Activated CD4-positive, alpha-beta memory T cell treated with anti-CD3 and anti-CD28 coated beads, Interleukin-2, amount 10 ng/mL, durations not matched to agents 7 days and 5 days (primary cell): ENCODE measurements at places on chromosomes 7 and 10. TPM values are rescaled to one million over a fixed set of nuclear protein-coding genes. Genes with fewer than 3 reads are reported as not detected.

Gene MTURN
- total RNA-seq: 2.3 TPM

DNA sequence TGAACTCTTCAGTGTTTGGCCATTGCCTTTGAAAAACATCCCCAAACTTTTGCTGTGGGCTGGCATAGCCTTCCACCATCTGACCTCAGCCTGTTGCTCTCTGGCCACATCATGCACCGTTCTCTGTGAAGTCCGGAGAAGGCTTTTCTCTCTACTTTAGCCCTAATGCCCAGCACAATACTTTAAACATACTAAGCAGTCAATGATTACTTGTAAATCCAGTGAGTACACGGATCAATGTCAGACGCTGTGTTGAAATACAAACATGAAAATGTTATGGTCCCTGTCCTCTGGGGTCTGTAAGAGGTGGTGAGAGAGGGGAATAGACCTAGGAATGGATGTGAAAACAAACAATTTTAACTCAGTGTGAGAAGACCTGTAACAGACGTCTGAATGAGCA lies 297.9 kb downstream of the PLXDC2 start:
- H3K27me3 ChIP-seq: no peaks in the 10 kb centered on the region
- H3K36me3 ChIP-seq: no peaks in the 10 kb centered on the region
- no peak overlapping the region for H3K4me3 ChIP-seq

GRCh38 chr7:19851504-19851903 lies 78.1 kb upstream of the TMEM196 start:
- no peaks in the 10 kb centered on the region for H3K27me3 ChIP-seq
- H3K4me3 ChIP-seq: no peak overlapping the region
- H3K36me3 ChIP-seq: no peaks in the 10 kb centered on the region
- H3K4me1 ChIP-seq: no peaks in the 10 kb centered on the region
- H3K27ac ChIP-seq: no peak overlapping the region
- no peak for DNase-seq

GRCh38 chr7:18157233-18157632 lies 129.6 kb upstream of the PRPS1L1 start:
- no peak for DNase-seq
- peaks cover 2% of the 10 kb centered on the region for H3K27me3 ChIP-seq
- H3K36me3 ChIP-seq: no peaks in the 10 kb centered on the region

Gene IGFBP1
- not detected for total RNA-seq

- DNase-seq: no peak
- no peaks in the 10 kb centered on the region for H3K4me1 ChIP-seq
- H3K4me3 ChIP-seq: no peak overlapping the region
- peaks cover 6% of the 10 kb centered on the region for H3K27me3 ChIP-seq
Observed at GRCh38 chr10:70078329-70078728, 25.7 kb downstream of the MACROH2A2 start.

DNA sequence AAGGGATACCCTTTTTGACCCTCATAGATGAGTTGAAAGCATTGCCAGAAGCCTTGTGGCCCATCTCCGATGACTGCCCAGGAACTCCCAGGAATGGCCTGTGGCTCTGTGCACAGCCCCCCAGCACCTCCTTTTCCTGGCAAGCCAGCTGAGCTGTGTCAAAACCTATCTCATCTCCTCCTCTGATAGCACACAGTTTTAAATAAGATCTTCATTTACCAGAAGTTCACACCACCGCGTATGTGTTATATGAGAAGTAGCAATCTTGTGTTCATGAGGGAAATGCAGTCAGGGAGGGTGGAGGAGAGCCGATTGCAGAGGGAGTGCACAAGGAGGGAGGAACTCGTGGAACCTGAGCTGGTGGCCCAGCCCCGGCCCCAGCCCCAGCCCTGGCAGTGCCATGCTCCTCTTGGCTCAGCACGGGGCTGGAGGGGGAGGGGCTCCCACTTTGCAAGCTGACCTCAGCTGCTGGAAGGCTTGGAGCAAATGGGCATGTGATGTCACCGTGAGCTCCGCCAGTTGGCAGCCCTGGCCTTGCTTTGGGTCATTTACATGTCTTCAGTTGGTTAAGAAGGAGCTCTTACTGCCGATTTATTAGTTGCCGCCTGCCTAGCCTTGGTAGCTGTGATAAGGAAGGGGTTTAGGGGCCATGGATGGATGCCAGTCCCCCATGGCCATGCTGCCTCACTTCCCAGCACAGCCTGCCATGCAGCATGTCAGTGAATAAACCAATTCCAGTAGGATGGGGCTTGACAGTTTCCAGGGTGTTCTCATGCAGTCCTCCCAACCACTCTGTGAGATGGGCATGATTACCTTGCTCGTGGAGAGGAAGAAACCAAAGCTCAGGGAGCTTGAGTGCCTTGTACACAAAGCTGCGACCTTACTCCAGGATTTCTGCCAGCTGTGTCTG lies 20.0 kb downstream of the UNC5B start:
- no peaks in the 10 kb centered on the region for H3K4me1 ChIP-seq
- H3K27ac ChIP-seq: no peak overlapping the region
- no peak overlapping the region for H3K4me3 ChIP-seq

Gene TBATA
- not detected for total RNA-seq

DNA sequence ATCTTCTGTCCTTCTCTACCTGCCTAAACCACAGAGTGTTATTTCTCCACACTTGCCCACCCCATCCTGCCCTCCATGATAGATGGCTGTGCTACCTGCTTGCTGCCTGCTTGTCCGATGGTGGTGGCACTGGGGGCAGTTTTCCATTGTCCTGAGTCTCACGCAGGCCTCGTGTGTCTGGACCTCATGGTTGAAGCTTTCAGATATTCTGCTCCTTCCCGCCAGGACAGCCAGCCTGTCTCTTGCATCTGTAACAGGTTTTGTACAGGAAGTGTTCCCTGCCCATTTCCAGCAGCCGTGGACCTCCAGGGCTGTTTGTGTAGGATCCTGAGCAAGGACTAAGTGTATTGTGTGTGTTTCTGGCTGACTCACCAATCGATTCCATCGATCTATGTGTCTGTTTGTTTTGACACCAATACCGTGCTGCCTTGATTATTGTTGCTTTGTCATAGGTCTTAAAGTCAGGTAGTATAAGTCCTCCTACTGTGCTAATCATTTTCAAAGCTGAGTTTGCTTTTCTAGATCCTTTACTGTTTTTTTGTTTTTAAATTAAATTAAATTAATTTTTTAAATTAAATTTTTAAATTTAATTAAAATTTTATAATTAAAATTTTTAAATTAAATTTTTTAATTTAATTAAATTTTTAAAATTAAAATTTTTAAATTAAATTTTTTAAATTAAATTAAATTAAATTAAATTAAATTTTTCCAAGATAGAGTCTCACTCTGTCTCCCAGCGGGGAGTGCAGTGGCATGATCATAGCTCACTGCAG lies 8.5 kb downstream of the IL15RA start:
- peak overlapping the region; percentile 21 for H3K27ac ChIP-seq
- no peaks in the 10 kb centered on the region for H3K27me3 ChIP-seq
- peak; percentile 15 for DNase-seq

DNA sequence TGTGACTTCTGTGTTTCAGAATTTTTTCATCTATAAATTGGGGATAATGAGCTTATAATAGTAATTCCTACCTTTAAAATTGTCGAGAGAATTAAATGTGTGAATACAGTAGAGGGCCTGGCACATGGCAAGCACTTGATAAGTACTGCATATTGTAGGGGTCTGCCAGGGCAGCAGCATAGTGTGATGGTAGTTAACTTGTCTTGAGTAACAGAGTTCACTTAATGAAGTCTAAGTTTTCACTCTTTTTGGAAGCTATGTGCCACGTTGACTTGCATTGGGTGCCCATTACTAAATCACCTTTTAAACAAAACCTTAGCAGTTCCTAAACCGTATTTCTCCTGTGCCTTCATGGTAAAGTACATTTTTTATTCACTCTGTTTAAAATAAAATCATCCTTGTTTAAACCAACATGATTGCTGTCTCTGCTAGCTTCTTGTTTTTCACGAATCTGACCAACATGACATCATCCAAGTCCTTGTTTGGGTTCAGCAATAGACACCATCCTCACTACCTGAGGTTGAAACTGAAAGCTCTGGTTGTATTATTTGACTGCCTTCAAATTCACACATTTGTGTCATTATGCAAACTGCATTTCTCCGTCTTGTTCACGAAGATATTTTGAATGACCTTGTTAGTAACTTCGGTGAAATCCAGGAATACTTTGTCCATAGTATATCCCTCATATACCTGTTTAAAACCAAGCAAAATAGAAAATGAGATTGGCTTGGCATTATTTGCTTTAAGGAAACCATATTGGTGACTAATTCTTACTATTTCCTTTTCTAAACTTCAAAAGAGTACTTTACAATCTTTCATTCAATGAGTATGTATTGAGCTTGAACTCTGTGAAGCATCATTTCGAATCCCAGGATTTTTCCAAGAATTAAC lies 340.2 kb downstream of the SUGCT start:
- H3K27ac ChIP-seq: no peak overlapping the region
- no peaks in the 10 kb centered on the region for H3K36me3 ChIP-seq
- H3K4me3 ChIP-seq: no peak overlapping the region
- DNase-seq: no peak
- no peaks in the 10 kb centered on the region for H3K27me3 ChIP-seq

GRCh38 chr7:100192969-100193368 lies 15.3 kb downstream of the STAG3 start:
- H3K4me3 ChIP-seq: no peak overlapping the region
- H3K27me3 ChIP-seq: no peaks in the 10 kb centered on the region
- no peak for DNase-seq

Gene OR9A2
- total RNA-seq: not detected

Gene GSAP
- 6.6 TPM for total RNA-seq

GRCh38 chr10:27745732-27746396 lies at the start of gene MKX:
MKX (minus strand) TSS chr10:27745819; CDS start chr10:27743415, 2,404 bp downstream.
- peaks cover 39% of the 10 kb centered on the region for H3K4me1 ChIP-seq
- H3K27ac ChIP-seq: peak within 1 kb of the TSS; percentile 23
- no peaks in the 10 kb centered on the region for H3K36me3 ChIP-seq
- H3K4me3 ChIP-seq: peak within 1 kb of the TSS; percentile 57
- peak; percentile 18 for DNase-seq

GRCh38 chr10:77111611-77112550 lies 525.7 kb downstream of the KCNMA1 start:
- no peak for DNase-seq
- no peak overlapping the region for H3K4me3 ChIP-seq
- H3K27ac ChIP-seq: no peak overlapping the region
- H3K36me3 ChIP-seq: no peaks in the 10 kb centered on the region

Gene VSIR
- 109 TPM for total RNA-seq

DNA sequence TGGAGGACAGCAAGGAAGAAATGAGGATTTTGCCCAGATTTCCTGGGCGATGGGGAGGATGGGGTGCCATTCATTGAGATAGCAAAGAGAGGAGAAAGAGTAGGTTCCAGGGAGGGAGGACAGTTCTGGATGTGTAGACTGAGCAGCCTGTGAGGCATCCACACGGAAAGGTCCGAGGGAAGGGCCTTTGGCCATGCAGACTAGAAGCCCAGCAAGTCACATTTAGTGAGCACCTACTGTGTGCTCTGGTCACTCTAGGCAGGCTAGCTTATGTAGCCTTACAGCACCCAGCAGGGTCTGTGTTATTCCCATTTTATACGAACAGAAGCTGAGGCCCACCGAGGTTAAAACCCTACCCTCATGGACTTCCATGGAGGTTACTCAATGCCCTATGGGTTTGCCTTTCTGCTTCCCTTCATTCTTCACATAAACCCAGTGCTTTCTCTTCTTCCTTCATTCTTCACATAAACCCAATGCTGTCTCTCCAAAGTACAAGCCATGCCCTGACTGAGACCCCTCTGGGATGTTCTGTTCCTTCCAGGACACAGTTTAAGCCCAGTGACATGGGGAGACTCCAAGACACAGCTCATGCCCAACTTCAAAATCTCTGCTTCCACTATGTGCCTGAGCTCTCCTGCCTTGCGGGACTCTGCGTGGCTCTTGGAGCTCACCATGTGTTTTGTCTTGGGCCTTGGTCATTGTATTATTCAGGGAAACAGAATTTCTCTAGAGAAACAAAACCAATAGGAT lies 13.7 kb downstream of the IL2RA start:
- H3K36me3 ChIP-seq: peaks cover 90% of the 10 kb centered on the region
- peaks cover 91% of the 10 kb centered on the region for H3K4me1 ChIP-seq
- peak overlapping the region; percentile 97 for H3K27ac ChIP-seq
- H3K27me3 ChIP-seq: no peaks in the 10 kb centered on the region
- H3K4me3 ChIP-seq: peak overlapping the region; percentile 57

DNA sequence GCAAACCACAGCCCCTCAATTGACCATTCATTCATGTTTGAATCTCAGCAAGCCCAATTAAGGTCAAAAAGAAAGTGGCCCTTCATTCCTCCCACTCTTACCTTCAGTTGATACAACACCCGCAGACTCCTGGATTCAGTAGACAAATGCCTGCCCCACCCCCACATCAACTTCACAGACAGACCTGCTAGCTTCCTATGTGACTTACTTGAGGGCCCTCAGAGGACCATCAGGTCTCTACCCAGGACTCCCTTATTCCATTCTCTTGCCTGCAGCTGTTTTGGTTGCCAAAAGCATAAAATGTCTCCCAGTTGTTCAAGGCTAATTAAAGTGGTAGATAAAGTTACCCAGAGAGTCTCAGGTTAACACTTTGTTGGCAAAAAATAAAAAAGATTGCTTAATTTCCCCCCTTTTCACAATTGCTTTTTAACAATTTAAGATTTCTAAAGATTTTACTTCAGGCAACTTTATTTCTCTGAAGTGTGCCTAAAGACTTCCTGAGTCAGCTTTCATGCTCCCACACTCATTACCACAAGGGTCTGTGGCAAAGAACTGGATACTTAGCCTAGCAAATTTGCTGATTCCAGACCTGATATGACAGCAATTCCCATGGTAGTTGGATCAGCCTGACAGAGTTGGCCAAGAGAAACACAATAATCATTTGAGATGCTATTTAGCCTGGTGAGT lies 3.3 kb upstream of the MTERF1 start:
- peaks cover 22% of the 10 kb centered on the region for H3K4me1 ChIP-seq
- H3K27ac ChIP-seq: no peak overlapping the region
- H3K4me3 ChIP-seq: no peak overlapping the region
- no peaks in the 10 kb centered on the region for H3K27me3 ChIP-seq
- peaks cover 7% of the 10 kb centered on the region for H3K36me3 ChIP-seq
